ENCODE measurements at places on chromosomes 1 and 21. TPM values are rescaled to one million over a fixed set of nuclear protein-coding genes. Genes with fewer than 3 reads are reported as not detected.

Gene HSPA13
- 32.7 TPM for total RNA-seq

Gene DLGAP3
- total RNA-seq: under 0.01 TPM

Gene ROR1
- total RNA-seq: 5.8 TPM

Gene GPR153
- total RNA-seq: 5.7 TPM

Gene BCAN
- total RNA-seq: 95.2 TPM

Gene SYCP1
- not detected for total RNA-seq

Gene OR2AK2
- not detected for total RNA-seq

Gene NBPF10
- 0.67 TPM for total RNA-seq

Gene TCHHL1
- total RNA-seq: not detected

Gene FAM72D
- total RNA-seq: 1.7 TPM

Gene LDLRAD1
- total RNA-seq: not detected

Gene CRB1
- 1.0 TPM for total RNA-seq

Gene S100A4
- 1.7 TPM for total RNA-seq

Gene PTAFR
- total RNA-seq: 0.36 TPM

Gene HES5
- total RNA-seq: not detected

Gene C1QA
- total RNA-seq: not detected

Gene CTH
- total RNA-seq: 18.6 TPM

Gene NPR1
- total RNA-seq: 1.1 TPM

Gene SPRR2E
- not detected for total RNA-seq

Gene CADM3
- total RNA-seq: 18.5 TPM

Gene NFASC
- 1.00 TPM for total RNA-seq

Gene OR2T33
- total RNA-seq: not detected

Gene LINGO4
- not detected for total RNA-seq

Gene ZNF683
- not detected for total RNA-seq

Gene GFI1
- under 0.01 TPM for total RNA-seq

Gene CYP4X1
- 0.31 TPM for total RNA-seq

Gene EGLN1
- 198 TPM for total RNA-seq

Gene RBM11
- total RNA-seq: 2.5 TPM

Gene ADCY10
- under 0.01 TPM for total RNA-seq

Gene C4BPA
- not detected for total RNA-seq

Gene FGR
- total RNA-seq: 0.33 TPM

Gene GPA33
- not detected for total RNA-seq

Gene PTPN7
- not detected for total RNA-seq

Gene PBX1
- 3.1 TPM for total RNA-seq

Gene MX2
- total RNA-seq: 206 TPM

Gene PIGR
- not detected for total RNA-seq

Gene NAV1
- 23.6 TPM for total RNA-seq

Gene DDAH1
- 3.4 TPM for total RNA-seq

Gene HENMT1
- total RNA-seq: 3.2 TPM

Gene PNRC2
- total RNA-seq: 75.2 TPM

Gene STIL
- 26.4 TPM for total RNA-seq
